ENCODE measurements at places on chromosomes 11 and 22.
A peak's percentile ranks its signal among the peaks of the same experiment; 100 is the strongest.

- no peak for DNase-seq
Observed at GRCh38 chr11:88523386-88524071, 186.0 kb upstream of the CTSC start.

DNA sequence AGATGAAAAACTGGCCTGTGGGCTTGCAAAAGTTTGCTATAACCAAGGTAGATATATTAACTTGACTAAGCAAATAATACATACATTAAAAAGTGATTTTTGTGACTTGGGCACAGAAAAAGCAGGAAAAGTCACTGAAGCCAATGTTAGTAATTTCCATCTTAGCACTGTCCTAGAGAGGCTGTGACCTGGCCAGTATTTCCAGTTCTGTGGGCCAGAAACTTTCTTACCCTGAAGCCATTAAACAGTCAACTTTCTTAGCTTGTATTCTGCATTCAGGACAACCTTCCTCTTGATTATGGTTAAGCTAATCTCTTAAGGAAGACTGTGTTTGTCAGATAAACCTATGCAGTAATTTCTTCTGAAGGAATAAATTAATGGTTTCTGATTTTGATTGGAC, 22.3 kb upstream of the SLC36A4 start:
- DNase-seq: no peak

DNA sequence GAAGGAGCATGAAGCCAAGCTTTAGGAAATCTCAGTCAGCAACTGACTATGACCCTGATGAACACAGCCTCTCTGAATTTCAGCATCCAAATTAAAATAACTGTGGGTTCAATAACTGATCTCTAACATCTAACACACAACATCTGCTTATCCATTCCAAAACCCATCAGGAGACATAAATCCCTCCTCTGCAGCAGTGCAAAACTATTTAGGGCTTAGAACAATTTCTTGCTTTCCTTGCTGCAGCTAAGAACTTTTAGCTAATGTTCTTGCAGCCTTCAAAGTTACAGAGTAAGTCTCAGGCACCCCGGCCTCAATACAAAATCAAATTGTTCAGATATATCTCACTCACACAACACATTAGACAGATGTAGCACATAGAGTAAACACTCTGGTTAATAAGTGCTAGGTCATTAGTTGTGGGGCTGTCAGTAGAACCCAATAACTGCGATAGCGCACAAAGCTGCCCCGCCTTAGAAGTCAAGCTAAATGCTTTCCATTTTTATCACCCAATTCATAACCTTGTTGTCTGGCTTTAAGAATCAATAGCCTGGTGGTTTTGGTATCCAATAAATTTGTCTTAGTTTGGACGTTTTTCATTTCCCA, 139.6 kb downstream of the LARGE1 start:
- DNase-seq: no peak

- DNase-seq: no peak
Observed at GRCh38 chr11:108926171-108926840, 261.4 kb downstream of the DDX10 start.

- DNase-seq: peak; percentile 35
Observed at GRCh38 chr22:38753948-38754750, 1.6 kb downstream of the SUN2 start.

DNA sequence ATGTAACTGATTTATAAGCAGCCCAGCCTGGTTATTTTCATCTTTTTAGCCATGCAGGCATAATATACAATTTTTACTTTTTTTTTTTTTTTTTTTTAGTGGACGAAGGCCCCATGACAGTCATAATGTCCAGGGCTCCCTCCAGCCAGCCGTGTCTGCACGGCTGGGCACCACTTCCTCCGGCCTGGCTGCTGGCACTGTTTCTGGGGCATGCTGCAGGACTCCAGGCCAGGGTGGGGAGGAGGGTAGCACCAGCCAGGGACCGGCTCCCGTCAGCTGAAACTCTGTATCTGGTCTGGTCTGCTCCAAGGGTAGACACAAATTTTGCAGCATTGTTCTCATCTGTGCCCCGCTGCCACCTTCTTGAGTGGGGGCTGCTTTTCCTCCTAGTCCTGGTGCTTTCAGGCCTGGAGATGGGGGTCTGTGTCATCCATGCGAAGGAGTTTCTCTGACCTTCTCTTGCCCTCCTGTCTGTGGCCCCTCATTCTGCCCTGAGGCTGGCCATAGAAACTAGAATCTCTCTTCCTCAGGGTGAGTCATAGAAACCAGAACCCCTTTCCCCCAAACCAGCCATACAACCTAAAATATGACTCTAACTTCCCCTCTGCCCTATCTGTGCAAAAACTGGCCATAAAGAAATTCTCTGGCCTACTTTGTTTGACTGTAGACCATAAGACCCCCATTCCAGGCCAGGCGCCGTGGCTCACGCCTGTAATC, 9.2 kb upstream of the RRP7A start:
- DNase-seq: no peak

- no peak for DNase-seq
Observed at GRCh38 chr22:21839765-21840140, 27.7 kb downstream of the MAPK1 start.

GRCh38 chr11:1053121-1053901, 16.8 kb upstream of the MUC6 start:
- DNase-seq: no peak

All from suppressor macrophage (primary cell).